Mesenteric fat pad (tissue), 1 donor: ENCODE measurements at places on chromosomes 4 and X. TPM values are rescaled to one million over a fixed set of nuclear protein-coding genes. Genes with fewer than 3 reads are reported as not detected.

DNA sequence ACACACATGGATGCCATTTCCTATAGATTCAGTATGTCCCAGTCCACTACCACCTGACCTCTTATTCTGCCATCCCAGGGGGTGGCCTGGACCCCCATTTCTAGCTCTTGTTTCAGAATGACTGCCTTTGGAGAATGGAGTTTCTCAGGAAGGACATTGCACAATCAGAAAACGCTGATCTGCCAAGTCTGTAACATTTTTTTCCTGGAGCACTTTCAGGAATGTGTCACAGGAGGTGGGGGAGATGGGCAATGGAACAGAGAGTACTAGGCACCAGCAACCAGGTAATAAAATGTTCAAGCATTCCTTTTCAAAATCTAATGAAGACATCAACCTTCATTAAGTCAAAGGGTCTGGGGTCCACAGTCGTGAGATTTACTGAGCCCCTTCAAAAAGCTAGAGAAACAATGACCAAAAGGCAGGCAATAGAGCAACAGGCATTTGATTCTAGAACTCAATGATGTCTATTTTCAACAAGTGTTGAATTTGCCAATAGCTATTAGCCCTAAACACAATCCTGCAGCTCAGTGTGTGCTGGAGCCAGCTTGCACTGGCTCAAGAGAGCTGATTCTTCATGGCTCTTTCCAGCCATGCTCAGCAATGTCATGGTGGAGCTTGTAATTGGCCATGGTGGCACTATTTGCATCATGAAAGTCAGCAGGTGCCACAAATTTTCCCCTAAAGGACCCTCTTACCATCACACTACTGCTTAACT is 87.1 kb downstream of the KDR start:
- DNase-seq: no peak

Gene HEPH
- 3.9 TPM for total RNA-seq

DNA sequence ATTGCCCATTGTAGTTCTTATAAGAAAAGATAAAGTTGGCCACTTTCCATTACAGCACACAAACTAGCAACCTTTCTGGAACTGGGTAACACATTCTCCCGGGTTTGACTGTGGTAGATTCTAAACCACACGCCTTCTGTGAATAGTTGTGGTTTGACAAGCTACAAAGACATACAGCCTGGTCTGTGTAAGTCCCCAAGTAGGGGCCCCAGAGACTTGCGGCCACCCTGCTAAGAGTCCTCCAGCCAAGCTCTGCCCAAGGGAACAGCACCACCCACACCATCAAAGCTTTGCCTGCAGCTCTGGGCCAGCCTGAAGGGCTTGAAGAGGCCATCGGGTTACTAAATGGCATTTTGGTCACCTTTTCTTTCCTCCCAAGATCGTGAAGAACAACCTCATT is 203.4 kb downstream of the MAML3 start:
- DNase-seq: no peak

Gene PNMA6A
- 2.5 TPM for total RNA-seq

DNA sequence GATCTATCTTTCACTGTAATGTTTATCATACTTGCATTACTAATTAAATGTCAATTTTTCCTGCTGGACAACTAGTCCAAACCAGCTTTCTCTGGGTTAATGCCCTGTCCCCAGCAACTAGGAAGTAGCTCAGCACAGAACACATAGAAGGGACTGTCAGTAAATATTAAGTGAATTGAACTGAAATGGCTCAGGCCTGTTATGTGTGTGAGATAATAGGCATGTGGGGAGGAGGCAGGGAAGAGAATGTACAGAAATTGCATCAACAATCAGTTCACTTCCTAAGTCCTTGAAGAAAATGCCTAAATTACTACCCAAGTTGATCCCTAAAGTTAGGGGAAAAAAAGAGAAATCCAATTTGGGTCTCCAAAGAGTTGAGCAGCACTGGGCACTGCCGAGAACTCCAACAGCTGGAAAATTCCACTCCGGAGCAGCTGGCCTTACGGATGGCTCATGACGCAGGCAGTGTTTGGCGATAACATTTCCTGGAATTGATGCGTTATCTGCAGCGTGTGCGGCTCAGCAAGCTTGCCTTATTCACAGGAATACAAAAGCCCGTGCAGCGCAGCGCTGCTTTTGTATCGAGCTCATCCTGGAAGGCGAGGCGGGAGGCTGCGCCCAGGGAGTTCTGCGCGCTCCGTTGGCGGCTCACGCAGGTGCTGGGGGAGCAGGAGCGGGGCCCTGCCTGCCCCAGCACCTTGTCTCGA is 297.3 kb upstream of the LCORL start:
- no peak for DNase-seq

GRCh38 chr4:11014199-11014598 is 329.6 kb upstream of the CLNK start:
- no peak for DNase-seq

DNA sequence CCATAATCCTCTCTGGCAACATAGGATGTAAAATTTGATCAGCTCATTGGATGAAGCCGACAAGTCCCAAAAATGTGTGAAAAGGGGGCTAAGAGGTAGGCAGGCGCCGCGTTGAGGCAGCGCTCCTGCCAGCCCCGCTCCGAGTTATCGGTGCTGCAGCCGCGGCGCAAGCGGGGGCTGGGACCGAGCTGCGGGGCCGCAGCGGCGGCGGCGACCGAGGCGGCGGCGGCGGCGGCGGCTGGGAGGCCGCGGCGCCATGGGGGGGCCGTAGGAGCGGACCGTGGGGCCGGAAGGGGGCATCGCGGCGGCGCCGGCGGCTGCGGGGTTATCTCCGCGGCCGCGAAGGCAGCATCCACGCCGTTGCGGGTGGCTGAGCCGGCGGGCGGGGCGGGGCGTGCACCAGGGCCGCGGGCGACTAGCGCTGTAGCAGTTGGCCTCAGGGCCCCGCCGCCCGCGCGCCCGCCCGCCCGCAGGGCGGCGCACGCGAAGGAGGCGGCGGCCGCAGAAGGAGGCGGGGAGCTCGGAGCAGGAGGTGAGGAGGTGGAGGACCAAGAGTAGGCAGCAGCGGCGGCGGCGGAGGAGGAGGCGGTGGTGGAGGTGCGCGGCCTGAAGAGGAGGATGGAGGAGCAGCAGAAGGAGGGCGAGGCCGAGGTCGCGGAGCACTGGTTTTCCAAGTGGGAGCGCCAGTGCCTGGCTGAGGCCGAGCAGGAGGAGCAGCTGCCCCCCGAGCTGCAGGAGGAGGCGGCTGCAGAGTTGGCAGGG is 126.0 kb upstream of the CXorf66 start:
- no peak for DNase-seq

DNA sequence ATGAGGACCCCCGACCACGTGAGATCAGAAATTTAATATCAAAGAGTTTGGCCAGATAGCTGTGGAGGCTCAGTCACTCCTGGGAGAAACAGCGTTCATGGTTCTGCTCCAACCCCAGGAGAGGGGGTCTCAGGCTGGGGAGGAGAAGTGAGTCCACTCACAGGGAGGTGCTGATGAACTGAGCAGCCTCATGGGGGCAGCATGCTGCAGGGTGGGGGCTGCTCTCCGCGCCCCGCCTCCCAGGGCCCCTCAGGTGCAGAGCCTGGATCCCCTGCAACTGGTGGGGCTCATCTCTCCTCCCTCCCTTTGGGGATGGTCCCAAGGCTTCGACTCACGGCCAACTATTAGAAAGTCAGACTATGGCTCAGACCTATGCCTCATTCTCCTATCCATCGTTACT is 26.6 kb upstream of the C4orf50 start:
- DNase-seq: no peak

DNA sequence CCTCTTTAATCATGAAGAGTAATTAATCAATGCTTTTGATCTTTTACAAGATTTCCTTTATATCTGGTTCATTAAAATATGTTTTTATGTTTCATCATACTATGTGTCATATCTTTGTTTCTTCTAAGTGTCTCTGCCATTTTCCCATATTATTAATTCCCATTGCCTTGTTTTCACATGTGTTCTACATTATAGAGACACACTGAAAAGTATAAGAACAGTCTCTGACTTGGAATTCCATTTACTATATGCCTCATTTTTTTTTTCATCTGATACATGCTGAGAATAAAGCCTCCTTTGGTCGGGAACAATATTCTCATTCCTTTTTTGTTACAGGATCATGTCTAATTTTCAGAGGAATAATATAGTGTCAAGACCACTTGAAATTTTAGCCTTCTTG is 4.3 kb downstream of the BANK1 start:
- no peak for DNase-seq

GRCh38 chrX:145405012-145405411 is 157.7 kb downstream of the SPANXN1 start:
- DNase-seq: no peak

DNA sequence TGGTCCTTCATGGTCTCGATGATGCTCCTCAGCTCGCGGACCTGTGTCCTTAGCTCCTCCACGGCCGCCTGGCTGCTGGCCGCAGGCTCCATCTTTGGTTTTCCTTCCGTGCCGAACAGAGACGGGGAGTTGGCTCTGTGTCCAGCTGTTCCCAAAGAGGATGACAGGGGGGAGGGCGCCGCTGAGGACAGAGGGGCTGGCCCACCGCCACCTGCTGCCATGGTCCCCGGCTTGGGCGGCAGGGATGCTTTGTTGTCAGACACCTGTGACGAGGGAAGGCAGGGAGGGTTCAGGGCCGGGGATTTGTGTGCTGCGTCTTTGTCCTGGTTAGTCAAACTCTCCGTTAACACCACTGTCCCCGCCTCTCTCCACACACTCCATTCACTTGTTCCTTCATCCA is 26.6 kb upstream of the MAP3K15 start:
- DNase-seq: no peak

- no peak for DNase-seq
Observed at GRCh38 chr4:139191373-139191772, 14.4 kb upstream of the ELF2 start.

- DNase-seq: no peak
Observed at GRCh38 chr4:17528551-17529165, 13.7 kb downstream of the CLRN2 start.

Gene SNCA
- total RNA-seq: 13.4 TPM

Gene ZCCHC18
- total RNA-seq: not detected

GRCh38 chr4:37966044-37966443 is 5.8 kb downstream of the PTTG2 start:
- DNase-seq: no peak

- DNase-seq: no peak
Observed at GRCh38 chrX:144275843-144276242, 392.0 kb downstream of the UBE2NL start.

DNA sequence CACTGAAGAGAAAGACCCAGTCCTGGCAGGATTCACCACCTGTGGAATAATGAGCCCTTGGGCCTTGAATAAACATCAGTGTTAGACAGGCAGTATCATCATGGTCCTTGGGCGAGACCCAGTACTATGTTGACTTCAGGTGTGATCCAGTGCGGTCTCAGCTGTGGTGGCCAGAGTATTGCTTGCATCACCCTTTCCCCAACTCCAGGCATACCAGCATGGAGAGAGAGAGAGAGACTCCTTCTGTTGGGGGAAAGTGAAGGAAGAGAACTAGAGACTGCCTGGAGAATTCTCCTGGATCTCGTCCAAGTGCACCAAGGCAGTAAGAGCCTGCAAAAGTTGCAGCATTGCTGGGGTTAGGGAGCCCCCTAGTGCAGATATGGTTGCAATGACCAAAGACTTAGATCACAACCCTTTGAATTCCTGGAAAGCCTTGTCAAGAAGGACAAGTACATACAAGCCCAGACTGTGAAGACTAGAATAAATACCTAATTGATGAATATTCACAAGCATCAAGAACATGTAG is 61.1 kb upstream of the VAMP7 start:
- DNase-seq: no peak

- no peak for DNase-seq
Observed at GRCh38 chr4:70927502-70928137, 25.5 kb downstream of the MOB1B start.

DNA sequence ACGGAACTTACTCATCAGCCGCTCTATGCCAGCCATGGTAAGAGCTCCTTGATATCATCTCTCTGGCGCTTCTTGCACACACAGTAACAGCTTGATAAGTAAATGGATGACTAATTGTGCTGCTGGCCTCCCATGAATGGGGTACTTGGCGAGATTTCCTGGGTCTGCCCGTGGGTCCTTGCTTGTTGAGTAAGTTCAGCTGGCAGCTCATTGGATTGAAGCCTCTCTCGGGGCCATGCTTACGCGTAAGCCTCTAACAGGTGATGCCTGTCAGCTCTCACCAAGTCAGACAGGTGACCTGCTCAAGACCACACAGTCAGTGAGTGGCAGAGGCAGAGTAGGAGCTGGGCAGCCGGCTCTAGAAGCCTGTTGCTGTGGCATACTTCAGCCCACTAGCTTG is 7.7 kb downstream of the NSG1 start:
- no peak for DNase-seq

Gene GPC4
- 9.5 TPM for total RNA-seq

Gene FREM3
- not detected for total RNA-seq

DNA sequence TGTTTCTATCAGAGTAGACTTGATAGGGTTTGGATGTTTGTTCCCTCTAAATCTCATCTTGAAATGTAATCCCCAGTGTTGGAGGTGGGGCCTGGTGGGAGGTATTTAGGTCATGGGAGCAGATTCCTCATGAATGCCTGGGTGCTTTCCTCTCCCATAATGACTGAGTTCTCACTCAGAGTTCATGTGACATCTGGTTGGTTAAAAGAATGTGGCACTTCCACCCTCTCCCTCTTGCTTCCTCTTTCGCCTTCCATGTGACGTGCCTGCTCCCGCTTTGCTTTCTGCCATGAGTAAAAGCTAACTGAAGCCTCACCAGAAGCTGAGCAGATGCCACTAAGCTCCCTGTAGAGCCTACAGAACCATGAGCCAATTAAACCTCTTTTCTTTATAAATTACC is 47.3 kb upstream of the SRPX start:
- no peak for DNase-seq

Gene GAGE2A
- total RNA-seq: not detected

DNA sequence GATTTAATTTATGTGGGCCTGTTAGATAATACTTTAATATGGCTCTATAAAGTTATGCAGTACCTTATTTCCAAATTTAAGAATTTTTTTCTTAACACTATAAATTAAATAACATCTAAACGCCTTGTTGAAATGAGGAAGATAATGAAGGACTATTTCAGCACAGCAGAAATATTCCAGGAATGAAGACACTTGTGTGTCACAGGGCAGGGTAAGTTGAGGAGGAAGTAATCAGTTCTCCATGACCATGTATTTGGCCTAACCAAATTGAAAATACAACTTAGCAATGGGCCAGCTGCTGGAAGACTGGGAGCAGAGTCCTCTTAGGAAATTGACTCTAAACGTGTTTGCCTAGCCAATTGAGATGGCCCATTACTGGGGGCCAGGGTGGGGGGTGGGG is 16.9 kb downstream of the CXCL3 start:
- no peak for DNase-seq
